ENCODE measurements at places on chromosomes 2 and 18.

GRCh38 chr2:68762665-68763064 lies 28.1 kb downstream of the ARHGAP25 start:
- no peak for DNase-seq

DNA sequence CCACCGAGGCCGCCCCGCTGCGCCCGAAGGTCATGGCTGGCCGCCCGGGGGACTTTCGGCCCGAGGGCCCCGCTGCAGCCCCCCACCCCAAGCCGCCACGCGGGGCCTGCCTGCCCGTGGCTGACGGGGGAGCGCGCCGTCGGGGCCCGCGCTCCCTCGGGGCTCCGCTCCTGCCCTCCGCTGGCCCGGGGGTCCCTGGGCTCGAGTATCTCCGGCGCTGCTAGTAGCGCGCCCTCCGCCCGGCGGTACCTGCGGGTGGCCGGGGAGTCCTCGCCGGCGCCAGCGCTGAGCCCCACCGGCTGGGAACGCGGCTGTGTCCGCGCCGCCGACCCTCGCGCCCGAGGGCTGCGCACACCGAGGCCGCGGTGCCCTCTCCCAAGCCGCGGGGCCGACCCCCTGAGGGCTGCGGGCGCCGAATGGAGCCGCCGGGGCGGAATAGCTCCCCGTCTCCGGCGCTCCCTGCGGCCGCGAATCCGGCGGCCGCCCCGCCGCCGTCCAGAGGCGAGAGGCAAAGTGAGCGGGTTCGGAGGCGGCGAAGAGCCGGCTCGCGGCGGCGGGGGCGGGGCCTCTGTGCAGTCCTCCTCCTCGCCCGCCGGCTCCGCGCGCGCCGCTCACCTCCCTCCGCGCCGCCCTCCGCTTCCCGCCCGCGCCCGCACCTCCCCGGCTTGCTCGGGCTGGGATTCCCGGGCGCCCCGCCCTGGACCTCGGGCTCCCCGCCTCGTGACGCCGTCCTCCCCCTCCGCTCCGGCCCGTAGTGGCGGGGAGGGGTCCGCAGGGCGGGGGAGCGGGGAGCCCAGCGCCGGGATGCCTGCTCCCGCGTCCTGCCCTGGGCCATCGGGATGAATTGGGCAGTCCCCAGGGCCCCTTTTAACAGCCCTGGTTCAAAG lies at the start of gene KCNG3:
Gene KCNG3 (minus strand): TSS at position 515 of the 887 bp plus-strand sequence. CDS start 481 bp downstream, at position 34.
- no peak for DNase-seq

DNA sequence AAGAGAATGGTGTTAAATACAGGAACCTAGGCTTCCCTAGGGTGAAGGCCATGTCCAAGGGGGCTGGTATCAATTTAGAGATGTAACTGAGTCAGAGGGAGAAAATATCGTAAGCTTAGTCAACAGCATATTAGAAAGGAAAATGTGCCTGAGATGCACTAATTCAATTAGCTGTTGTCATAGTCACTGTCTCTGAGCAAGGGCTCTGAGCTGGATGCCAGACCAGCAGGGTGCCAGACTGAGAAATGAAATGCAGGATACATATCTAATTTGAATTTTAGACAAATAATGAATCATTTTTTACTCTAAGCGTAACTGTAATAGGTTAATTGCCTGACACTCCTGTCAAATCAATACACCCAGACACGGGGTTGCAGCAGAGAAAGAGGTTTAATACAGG lies 11.4 kb upstream of the SLC35F6 start:
- peak; percentile 60 for DNase-seq

GRCh38 chr18:74784752-74785151 lies 187.1 kb downstream of the ZNF407 start:
- DNase-seq, result no peak

DNA sequence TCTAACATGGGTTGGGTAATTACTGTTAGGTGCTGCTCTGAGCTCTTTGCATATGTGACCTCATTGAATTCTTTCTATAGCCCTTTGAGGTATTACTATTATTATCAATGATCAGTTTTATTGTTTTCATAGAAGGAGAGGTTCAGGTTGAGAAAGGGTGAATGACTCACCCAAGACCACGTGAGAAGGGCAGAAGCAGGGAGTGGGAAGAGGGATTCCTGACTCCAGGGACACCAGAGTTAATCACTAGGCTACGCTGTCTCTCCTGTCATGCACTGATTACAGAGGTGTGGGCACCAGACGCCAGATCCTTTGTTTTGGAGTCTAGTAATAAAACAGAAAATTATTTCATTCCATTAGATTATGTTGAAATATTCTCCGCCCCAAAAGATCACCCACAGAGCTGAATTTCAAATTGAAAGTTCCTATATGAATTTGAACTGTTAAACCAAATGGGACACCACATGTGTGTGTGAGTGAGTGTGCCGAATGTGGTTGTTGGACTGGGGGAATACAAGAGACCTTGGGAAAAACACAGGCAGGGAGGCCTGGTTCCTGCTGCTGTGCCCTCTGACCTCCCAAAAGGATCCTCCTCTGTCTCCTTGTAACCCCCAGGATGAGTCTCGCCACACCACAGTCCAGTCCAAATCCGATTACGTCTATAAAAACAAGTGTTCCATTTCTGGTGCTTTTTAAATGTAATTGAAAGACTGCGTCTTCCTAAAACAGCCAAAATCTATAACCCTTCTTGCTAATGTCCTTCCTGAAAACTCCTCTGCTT lies 215.4 kb downstream of the ZNF521 start:
- no peak for DNase-seq

- no peak for DNase-seq
Observed at GRCh38 chr2:91748902-91749301, 3057.4 kb downstream of the RPIA start.

DNA sequence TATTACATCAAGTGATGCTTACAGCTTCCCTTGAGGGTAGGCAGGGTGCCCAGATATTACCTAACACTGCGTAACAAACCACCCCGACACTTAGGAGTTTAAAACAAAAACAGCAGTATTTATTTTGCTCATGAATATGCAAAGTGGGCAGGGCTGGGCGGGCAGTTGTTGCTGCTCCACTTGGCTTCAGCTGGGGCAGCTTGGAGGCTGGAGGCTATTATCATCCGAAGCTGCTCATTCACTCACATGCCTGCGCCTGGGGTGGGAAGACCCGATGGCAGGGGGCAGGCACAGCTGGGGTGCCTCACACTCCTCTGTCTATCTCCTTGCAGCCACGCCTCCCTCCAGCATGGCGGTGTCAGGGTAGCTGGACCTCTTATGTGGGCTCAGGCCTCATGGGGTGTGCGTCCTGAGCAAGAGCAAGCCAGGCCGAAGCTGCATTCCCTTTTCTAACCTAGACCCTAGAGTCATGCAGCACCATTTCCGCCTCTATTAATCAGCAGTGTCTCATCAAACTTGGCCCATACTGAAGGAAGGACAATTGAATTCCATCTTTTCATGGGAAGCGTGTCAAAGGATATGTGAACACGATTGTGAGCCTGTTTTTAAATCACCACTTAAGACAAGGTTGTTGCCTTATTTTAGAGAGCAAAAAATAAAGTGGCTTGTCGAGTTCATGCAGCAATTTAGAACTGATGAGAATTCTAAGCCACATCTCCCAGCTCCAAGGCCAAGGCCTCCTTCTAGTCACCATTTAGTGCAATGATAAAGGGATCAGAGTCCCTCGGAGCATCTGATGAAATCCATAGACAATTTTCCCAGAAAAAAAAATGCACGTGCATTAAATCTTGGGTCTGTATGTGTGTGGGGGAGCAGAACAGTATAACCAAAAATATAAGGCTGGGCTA lies 54.9 kb downstream of the SDC1 start:
- no peak for DNase-seq

- no peak for DNase-seq
Observed at GRCh38 chr2:69605284-69605683, 38.3 kb downstream of the AAK1 start.

GRCh38 chr18:11179959-11180519 lies 30.7 kb upstream of the PIEZO2 start:
- no peak for DNase-seq

GRCh38 chr18:13241893-13242175 lies 23.3 kb downstream of the LDLRAD4 start:
- no peak for DNase-seq

GRCh38 chr2:148479398-148479797 lies 165.2 kb upstream of the EPC2 start:
- DNase-seq, result no peak

DNA sequence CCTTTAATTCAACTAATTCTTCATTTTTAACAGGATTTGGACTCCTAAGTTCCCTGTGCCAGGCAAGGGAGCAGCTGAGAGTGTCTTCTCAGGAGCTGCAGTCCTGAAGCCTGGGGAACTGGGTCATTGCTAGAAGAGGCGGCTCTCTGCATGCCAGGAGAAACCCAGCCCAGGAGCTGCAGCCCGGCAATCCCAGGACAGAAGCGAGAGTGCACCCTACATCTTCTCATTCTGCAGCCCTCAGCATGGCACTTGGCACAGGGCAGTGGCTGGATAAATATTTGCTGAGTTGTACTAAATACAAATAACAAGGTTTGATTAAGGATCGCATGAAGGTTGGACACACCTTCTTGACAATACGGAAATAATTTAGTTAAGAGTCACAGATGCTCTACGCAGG lies 244.9 kb upstream of the PXDN start:
- no peak for DNase-seq

GRCh38 chr18:21678859-21679258 lies 25.7 kb downstream of the ABHD3 start:
- no peak for DNase-seq

DNA sequence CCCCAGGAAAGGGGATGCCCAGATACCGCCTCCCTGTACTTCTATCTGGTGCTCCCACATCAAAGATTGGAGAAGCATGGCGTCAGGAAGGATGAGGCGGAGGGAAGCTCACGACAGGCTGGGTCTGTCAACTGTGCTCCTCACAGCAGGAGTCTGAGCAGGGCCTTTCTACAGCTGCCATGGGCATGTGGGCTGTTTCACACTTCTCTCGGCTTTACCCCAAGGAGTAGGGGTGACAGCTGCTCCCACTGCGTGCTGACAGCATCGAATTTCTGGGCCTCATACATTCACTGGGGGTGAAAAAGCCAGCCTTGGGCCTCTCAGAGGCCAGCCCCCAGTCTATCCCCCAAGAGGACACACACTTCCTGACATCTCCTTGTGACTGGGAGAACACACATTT lies 21.1 kb downstream of the NEURL3 start:
- DNase-seq, result no peak

DNA sequence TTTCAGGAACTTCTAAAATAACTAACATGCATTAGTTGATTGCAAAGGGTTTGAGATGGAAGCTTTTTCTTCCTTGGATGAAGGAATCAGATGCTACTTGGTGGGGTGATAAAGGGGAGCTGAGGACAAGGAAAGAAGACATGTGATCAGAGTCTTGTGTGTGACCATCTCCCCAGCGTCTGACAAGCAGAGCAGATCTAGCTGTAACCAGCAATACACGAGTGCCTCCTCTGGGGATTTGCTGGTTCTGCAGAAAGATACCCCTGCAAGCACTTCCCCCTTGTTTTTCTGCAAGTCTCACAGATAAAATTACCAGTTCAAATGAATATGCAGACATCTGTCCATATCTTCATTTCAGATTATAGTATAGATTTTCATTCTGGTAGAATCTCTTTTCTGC lies 2.7 kb downstream of the CDH7 start:
- DNase-seq, result peak; percentile 70

DNA sequence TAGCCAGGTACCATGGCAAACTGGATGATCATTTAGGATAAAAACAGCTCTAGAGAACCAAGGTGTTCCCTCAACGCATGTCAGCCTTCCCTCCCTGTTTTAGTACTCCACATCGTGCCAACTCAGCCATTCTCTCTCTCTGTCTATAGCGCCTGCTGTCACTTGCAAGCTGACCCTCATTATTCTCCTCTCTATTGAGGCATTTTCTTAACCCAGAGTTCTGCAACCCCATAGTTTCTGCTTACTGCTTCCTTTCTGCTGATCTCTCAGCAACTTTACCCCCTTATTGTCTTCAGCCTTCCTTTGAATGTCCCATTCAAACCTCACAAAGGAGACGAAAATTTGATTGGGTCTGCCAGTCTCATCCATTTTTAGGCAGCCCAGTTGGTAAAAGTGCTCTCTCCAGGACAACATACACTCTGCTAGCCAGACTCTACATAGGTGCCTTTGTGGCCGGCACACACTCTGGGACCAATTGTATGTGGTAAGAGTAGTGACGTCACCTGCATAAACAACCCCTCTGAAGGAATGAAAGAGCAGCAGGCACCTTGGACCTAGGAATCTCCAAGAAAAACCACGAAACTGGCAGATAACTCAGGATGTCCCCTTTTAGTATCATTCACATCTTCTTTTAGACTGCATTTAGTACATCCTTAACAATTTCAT lies 367.2 kb upstream of the KCNH7 start:
- DNase-seq, result no peak

DNA sequence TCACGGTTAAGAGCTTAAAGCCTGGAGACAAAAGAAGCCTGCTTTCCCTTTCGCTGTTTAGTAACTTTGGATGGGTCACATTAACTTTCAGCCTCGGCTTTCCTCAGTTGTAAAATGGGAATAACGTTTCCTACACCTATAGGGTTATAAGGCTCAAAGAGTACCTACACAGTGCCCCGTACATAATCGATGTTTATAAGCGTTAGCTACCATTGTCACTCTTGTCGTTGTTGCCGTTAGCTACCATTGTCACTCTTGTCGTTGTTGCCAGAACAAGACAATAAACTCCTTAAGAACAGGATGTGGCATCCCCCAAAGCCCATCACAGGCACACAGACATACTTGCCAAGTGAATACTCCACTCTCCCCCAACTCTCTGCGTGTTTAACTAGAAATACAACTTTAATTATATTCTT lies 901 bp upstream of the MFSD6 start:
- DNase-seq, result no peak

GRCh38 chr18:55452123-55452611 lies 135.8 kb downstream of the TCF4 start:
- no peak for DNase-seq

DNA sequence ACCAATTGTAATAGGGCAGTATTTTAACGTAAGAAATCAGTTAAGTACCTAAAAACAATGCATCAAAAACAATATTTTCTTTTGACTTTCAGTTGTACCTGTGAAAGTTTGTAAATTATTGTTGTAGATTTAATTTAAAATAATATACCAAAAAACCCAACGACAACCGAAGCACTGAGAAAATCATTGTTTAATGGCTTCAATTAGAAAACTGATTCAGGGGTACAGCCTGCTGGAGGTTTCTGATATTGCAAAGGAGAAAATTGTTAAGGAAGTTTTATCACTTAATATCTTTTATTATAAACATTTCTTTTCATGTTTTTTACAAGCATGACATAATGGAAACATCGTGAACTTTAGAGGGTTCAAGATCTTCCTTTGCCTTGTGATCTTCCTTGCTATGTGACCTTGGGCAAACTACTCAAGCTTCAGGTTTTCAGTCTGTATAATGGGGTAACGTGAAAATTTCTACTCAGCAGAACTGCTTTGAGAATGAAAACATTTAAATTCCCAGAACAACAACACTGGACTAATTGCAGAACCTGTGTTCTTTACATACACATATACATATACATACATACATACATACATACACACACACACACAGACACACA lies 76.3 kb upstream of the GLS start:
- DNase-seq, result no peak

GRCh38 chr18:59478591-59478990 lies 119.5 kb upstream of the LMAN1 start:
- peak; percentile 63 for DNase-seq

Data from SK-N-MC (cell line).